ENCODE measurements at places on chromosomes 7 and 10.

GRCh38 chr7:46960970-46961369 is 620.9 kb downstream of the TNS3 start:
- DNase-seq = no peak

- DNase-seq = no peak
Observed at GRCh38 chr7:96800824-96801223, 91.2 kb upstream of the SEM1 start.

GRCh38 chr10:91284486-91285090 is 64.1 kb downstream of the PCGF5 start:
- DNase-seq = no peak

- no peak for DNase-seq
Observed at GRCh38 chr7:17136126-17136525, 162.3 kb upstream of the AHR start.

GRCh38 chr7:23275912-23276311 is 23.2 kb upstream of the MALSU1 start:
- DNase-seq = no peak

GRCh38 chr7:129110982-129111376 is 33.5 kb upstream of the TSPAN33 start:
- no peak for DNase-seq

- no peak for DNase-seq
Observed at GRCh38 chr7:55498142-55498541, 74.2 kb downstream of the VOPP1 start.

DNA sequence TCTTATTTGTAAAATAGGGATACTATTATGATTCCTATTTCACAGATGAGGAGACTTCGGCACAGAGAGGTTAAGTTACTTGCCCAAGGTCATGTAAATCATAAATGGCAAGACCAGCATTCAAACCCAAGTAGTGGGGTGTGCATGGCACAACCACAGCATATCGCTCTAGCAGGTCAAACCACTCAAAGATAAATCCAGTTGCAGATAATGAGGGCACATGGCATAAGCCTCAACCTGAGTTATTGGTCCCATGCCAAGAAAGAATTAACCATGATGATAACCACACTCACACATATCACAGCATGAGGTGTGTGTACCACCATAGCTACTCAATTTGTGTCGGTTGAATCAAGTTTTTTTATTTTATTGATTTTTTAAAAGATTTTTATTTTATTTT is 180.5 kb downstream of the CREB5 start:
- no peak for DNase-seq

DNA sequence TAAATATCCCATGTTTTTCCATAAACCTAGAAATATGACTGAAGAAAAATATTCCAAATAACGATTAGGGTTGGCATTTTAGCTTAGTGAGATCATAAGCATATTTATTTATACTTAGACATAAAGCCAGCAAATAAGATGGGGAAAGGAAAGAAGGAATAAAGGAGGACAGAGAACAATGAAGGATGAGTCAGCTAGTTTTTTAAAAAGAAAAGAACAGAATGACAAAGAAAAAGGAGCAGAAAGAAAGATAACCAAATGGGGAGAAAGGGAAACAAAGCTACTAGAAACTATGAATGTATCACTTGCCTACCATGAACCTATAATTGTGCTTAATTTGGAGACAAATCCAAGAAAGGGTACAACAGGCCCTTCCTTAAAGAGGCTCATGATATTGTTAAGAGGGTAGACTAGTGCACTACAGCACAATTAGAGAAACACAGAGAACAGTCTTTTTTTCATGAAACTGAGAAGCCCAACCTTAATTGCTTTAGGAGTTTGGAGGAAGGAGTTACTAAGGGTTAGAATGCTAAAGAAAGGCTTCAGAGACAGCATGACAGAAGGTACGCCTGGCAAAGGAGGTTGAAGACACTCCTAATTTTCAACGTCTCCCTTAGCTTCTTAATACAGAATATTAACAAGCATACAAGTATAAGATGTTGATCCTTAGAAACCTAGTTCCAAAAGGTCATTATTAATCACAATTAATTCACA is 23.9 kb downstream of the HERPUD2 start:
- DNase-seq = no peak

DNA sequence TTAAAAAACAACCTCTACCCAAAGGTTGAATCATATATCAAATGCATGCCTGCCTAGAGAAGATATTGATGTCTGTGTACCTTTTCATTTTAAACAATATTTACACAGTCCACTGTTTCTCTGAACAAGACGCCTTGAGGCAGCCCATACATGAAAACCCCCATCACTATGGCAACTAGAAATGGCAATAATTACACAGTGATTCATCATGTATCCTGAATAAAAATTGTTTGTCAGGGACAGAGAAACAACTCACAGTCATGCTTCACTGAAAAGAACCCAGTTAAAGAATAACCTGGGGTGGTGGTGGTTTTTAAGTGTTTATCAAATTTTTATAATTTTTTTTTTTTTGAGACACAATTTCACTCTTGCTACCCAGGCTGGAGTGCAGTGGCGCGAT is 19.7 kb downstream of the DNAJC12 start:
- no peak for DNase-seq

DNA sequence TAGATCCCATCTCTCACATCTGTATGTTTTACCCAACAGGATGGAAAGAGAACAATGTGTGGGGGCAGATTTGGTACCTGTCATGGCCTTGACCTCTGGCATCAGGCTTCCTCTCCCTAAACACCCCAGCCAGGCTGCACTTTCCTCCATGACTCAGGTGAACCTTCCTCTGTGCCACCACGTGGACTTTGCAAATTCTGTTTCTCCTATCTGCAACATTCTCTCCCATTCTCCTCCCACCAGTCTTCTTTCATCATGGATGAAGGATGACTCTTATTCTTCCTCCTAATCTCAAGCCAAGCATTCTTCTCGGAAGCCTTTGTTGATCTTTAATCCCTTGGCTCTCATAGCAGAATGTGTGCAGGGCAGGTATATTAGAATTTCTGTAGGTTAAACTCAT is 355.4 kb downstream of the KCNMA1 start:
- DNase-seq = no peak

DNA sequence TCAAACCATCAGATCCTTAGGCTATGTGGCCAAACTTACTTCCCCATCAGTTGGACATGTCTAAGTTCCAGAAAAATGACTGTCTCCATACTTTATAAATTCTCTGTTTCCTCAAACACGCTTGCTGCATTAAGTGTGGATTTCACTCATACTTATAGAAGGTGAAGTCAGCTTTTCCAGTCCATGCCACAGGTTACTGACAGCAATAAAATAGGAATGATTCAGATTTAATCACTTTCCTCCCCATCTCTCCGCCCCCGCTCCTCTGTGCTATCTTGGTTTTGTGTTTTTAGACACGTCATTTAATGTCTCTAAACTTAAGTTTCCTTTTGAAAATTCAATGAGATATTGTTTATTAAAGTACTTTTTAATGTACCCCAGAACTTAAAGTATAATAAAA is 1098.0 kb upstream of the C7orf33 start:
- DNase-seq = no peak

GRCh38 chr7:48161407-48162125 is 9.7 kb upstream of the ABCA13 start:
- DNase-seq = no peak

GRCh38 chr10:49049660-49050059 is 65.7 kb downstream of the VSTM4 start:
- DNase-seq = no peak

- peak; percentile 32 for DNase-seq
Observed at GRCh38 chr7:123573896-123574467, 16.4 kb upstream of the NDUFA5 start.

DNA sequence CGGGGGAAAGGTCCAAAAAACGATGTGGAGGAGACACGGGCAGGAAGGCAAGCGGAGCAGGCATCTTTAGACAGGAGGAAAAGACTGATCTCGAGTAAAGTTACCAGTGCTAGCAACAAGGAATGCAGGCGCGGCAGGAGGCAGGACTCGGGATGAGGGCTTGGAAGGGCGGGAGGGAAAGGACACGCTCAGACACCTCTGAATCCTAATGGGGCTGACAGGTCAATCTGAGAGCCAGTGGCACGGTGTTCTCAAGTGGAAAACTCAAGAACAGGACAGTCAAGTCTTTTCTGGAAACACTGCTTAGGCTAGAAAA is 155.3 kb upstream of the COBL start:
- no peak for DNase-seq

DNA sequence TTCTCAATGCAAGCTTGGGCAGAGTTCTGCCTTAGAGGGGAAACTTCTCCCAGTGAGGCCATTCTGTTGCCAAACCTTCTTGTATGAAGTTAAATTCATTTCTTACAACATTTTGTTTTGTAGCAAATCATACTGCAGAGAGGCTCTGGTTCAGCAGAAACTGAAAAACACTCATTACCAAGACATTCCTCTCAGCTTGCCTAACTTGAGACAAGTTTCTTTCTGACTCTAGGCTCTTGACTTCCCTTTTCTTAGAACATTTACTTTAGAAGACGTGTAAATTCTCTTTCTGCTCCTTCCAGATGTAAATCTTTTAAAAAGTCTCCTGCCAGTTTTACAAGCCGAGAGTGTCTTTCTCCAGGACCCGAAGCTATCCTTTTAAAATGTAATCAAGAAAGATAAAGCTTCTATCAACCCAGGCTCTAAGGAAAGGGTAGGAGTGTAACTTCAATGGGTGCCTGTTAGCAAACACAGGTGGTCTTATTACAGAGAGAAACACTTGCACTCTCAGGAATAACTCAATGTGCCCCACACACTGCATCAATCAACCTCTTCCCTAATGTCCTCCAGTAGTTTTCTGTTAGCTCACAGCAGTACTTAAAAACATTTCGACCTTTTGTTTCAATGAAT is 80.5 kb upstream of the TAS2R16 start:
- DNase-seq = no peak

GRCh38 chr10:131047501-131047900 is 264.0 kb downstream of the TCERG1L start:
- no peak for DNase-seq

DNA sequence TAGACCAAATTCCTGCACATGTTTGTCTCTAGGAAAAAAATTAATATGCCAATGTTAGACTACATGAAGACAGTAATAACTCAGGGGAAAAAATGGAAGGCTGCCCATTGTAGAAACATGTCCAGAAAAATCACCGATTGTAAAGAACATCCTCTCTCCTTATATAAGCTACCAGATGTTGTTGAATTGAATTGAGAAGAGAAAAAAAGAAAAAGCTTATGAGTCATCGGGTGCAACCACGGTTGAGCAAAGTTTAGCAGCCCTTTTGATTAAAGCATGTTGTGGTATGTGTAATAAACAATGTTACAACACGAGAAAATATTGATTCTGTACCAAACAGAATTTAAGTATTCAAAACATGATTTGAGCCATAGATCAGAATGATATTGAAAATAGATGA is 102.3 kb upstream of the ARHGAP21 start:
- DNase-seq = peak; percentile 1

GRCh38 chr10:71078454-71079145 is 133.8 kb upstream of the UNC5B start:
- no peak for DNase-seq

- peak; percentile 70 for DNase-seq
Observed at GRCh38 chr7:113774182-113774807, 144.5 kb downstream of the PPP1R3A start.

DNA sequence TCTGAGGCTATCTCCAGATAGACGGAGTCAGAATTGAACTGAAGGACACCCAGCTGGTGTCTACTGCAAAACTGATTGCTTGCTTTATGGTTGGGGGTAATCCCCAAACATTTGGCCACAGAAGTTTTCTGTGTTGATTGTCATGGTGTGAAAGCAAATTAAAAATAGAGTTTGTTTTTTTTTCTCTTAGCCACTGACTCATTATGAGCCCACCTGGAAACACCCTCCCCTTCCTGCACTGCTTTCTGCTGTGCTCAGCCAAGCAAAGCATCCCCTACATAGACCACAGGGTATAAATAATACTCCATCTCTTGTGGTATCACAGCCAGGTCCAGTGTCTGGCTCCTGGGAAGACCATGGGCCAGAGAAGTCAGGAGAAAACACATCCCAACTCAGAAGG is 6.5 kb upstream of the VWC2 start:
- no peak for DNase-seq

- no peak for DNase-seq
Observed at GRCh38 chr7:115585015-115585718, 445.4 kb downstream of the TFEC start.

- DNase-seq = no peak
Observed at GRCh38 chr7:3464900-3465622, 164.0 kb downstream of the SDK1 start.
